ENCODE measurements at places on chromosomes 7 and 10.

- no peak for DNase-seq
Measured at GRCh38 chr10:32269343-32270100, 77.4 kb downstream of the EPC1 start.

DNA sequence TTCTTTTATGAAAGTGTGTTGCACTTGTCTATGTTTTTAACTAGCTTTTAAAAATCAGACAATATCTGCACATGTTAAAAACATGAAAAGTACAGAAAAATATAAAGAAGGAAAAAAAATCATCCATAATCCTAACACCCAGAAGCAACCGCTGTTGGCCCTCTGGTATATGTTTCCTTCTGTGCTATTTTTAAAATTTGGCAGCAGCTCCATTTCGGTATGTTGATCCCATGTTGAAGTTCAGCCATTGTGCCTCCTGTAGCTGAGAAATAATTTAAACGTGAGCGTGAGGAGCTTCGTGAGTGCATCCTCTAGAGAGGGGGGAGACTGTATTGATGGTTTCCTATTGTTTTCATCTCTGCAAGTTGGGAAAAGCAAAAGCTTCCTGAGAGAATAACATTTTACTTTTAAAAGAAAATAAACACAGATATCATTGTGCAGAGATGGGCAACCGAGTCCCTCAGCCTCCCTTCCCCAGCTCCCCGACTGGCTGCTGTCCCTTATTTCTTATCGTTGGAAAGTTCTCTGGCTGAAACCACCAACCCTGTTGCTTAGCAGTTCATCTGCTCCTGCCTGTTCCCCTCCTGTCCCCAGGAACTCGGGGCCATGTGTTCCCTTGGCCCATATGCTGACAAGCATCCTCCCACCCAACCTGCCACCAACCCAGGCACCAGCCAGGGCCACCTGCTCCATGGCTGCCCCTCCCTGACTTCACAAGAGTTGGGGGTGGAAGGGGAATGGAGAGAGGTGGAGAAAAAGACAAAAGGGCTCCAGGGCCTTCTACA is 499.1 kb upstream of the PODXL start:
- no peak for DNase-seq

DNA sequence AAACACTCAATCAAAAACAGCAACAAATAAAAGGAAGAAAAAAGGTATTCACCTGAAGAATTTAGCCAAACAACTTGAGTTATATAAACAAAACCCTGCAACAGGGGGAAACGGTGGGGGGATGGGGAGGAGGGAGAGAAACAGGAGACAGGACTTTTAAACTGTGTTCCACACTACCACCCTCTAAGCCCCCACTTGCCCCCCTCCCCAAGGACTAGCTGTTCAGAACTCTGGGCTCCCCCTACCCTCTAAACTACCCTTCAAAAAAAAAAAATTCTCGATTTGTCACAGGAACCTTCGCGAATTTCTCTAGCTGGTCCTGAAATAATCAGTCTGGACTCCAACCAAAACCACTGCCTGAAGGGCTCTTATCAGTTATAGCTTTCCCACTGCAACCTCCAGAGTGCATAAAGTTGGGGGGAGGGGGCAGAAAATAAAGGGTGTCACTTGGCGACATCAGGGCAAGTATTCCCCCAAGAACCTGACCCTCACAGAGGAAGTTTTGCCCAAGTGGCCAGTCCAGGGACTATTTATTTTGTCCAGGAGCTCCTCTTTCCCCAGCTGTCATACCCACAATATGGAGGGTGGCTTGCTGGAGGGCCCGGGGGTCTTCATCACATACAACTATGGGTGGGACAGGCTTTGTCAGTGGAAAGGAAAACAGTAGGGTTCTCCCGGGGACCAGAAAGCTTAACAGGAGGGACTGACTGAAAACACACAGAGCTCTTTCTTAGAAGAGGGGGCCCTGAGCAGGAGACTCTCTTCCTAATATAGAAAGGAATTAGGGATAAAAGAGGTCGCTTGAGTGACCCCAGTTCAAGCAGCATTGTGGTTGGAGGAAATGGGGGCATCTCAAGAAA is 1.3 kb downstream of the UBE2H start:
- peak; percentile 32 for DNase-seq

DNA sequence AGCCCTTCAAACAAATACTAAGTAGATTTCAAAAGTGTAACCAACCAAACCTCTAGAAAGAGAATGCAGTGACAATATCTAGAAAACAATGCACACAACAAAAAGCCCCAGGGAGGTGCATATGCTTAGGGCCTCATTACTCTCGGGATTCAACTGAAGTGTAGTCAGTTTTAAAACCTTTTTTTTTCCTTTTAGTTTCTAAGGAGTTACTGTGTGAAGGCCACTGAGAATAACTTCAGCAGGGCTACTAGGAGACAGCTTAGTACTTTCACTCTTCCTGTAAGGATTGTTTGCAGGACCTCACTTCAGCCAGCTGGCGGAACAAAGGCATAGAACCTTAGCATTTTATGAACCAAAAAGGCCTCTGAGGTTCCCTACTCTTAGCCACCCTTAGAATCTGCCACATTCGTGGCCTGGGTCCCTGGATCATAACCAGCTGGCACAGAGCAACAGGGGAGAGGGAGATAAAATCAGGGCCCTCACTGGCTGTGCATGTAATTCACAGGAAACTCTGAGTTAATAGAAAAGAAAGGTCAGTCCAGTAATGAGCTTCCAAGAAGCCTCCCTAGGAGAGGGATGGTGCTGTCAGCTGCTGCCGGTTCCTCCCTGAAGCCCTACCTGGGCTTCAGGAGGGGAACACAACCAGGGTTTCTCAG is 3.6 kb downstream of the VOPP1 start:
- peak; percentile 17 for DNase-seq

- no peak for DNase-seq
Measured at GRCh38 chr7:45980181-45980905, 59.3 kb upstream of the IGFBP3 start.

DNA sequence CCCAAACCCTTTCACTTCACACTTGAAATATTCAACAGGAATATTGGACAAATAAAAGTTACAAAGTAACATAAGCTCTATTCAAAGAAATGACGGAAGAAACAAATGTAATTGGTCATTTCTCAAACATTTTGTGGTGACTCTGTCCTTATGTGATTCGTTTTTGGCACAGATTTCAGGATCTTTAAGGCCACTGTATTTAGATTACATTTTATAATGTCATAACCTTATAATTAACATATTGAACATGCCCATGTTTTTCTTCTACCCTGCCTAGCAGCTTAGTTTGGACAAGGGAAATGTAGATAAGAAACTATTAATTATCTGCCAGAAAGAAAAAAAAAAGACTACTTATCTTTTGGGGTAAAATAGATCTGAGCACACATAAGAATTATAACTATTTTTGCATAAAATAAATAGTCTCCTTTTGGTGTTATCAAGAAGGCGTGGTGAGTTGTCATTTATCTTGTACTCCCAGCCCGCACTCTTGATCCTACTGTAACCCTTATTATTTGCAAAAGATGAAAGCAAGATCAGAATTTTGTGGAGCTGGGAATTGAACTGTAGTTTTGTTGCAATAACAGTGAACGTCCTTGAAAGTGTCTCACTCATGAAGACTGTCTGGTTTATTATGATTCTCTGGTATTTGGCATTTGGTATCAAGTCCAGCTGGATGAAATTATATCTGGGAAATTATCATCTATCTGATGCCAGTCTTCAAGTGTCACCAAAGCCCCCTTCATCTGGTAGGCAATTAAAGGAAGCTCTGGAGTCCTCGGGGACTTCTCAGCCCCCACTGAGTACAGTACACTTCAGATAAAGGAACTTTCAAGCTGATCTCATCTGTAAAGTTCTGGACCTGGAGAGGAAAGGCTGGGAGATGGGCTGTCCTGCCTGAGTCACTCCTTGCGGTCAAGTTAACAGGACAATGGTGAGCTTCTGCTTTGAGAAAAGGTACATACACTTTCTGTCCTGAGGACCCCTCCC is 175.7 kb upstream of the INHBA start:
- no peak for DNase-seq

Data from H9 (cell line).